T-helper 2 cell (primary cell): ENCODE measurements at places on chromosomes 5 and 9.
A peak's percentile ranks its signal among the peaks of the same experiment; 100 is the strongest.

GRCh38 chr5:122576256-122577016 lies 198.4 kb upstream of the SNX2 start:
- no peak for DNase-seq

DNA sequence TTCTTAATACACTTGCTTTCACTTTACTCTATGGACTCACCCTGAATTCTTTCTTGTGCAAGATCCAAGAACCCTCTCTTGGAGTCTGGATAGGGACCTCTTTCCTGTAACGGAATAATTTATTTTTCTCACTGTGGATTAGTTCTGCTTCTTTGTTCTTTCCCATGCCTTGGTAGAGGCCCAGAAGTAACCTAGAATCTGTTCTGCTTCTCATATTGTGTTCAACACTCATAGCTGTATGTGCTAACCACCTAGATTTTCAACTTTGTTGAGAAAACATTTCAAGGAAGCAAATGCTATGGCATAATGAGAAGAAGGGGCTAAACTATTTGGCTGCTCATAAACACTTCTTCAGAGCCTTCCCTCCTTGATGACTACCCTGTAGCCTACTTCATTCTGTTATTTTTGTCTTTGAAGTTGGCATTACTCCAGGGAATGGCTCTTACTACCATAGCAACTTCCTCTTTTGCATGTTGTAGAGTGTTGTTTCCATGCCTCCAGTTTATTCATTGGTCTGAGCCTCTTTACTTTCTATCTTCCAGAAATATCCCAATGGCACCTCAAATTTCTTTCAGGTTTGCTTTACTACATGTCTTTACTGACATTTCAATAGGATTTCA lies 74.3 kb downstream of the KIAA0825 start:
- DNase-seq = no peak

DNA sequence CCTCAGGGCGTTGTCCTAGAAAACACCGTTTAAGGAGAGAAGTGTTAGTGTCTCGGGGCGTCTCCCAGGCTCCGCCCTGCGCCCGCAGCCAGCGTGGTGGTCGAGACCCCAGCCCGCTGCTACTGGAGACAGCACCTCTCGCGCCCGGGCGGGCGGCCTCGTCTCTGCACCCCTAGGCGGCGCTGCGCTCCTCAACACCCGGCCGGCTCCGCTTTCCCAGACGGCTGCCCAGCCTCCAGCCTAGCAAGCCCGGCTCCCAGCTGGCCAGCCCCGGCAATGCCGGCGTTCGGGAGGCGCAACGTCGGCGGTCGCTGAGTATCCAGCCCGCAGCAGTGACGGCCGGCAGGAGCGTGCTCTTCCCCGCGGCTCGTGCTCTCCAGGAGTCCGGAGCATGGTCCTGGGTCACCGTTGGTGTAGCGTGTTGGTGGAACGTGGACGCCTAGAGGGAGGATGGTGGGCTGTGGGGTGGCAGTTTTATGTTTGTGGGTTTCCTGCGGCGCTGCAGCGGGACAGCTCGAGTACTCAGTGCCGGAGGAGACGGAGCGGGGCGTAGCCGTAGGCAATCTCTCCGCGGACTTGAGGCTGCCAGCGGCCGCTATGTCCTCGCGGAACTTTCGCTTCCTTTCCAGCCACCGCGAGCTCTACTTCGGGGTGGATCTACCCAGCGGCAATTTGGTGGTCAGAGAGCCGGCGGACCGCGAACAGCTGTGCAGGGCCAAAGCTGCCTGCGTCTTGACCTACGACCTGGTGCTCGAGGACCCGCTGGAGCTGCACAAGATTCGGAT lies 536 bp downstream of the PCDHAC1 start:
- no peak for DNase-seq

- DNase-seq = no peak
These were observed 54.9 kb upstream of the BOD1 start for GRCh38 chr5:173671121-173671949.

DNA sequence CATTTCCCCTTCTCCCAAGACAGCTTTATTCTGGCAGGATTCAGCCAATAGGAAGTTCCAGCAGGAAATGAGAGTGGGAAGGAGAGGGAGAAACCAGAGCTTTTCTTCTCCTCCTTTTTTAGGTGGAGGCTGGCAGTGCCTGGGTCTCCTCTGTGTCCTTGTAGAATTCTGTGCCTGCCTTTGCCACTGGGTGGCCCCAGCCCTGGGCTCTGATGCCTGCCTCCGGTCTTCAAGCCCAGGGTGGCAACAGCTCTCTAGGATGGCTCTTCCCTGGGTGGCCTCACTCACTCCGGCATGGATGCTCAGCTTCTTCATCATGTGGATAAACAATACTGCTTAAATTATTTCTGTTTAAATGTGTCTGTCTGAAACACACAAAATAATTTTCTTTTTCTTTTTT lies 694.8 kb downstream of the SEMA5A start:
- DNase-seq = no peak

- no peak for DNase-seq
These were observed 265.0 kb upstream of the IRX4 start for GRCh38 chr5:2147504-2148311.

GRCh38 chr9:115964710-115965347 lies 188.8 kb upstream of the PAPPA start:
- no peak for DNase-seq

DNA sequence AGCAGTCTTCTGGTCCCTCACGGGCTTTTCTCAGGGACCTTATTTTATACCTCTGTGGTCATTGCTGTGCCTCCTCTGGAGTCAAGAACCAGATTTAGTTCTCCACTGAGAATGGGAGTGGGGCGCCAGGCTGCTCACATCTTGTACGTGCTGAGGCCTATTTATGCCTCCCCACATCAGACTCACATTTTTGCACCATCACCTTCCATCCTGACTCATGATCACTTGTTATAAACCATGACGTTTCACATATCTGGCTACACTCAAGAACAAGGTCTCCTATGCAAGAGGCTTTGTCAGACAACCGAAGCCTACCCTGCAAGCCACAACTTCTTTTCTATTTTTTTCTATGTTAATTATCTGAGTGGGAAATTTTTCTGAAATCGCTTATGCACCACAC lies 10.7 kb downstream of the PRUNE2 start:
- no peak for DNase-seq

DNA sequence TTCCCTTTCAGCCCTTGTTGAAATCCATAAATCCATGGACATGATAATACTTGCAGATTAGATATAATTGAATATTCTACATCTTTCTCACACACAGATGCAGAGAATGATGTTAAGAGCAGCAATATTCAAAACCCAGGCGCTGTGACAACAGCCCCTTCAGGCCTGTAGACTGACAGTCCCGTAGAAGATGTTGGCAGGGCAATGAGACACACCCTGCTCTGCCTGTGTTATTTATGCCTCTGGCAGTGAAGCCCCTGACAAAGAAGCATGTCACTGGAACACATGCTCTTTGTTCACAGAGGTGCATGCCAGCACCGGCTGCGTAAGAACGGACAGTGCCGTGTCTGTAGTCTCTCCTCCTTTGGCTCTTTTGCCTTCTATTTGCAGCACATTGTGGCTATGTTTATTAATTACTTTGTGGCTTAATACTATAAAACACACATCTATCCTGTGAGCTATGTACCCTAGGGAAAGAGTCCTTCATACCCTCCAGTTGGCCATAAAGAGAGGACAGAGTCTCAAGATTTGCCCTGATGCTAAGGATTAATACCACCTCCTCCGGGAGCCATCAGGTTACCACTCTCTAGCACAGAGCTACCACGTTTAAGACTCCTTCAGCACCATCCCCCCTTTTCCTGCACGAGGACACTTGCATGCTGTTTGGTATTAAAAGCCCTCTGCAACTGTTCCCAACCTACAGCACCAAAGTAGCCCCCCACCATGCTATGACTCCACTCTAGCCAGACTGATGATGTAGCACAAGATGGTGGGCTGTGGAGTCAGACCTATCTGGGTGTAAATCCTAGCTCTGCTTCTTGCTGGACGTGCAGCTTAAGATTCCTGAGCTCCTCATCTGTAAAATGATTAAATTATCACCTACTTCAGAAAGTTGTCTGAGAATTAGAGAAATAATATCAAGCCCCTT lies 2.0 kb upstream of the ANP32B start:
- no peak for DNase-seq

GRCh38 chr5:77391240-77391765 lies 100.8 kb downstream of the WDR41 start:
- no peak for DNase-seq

DNA sequence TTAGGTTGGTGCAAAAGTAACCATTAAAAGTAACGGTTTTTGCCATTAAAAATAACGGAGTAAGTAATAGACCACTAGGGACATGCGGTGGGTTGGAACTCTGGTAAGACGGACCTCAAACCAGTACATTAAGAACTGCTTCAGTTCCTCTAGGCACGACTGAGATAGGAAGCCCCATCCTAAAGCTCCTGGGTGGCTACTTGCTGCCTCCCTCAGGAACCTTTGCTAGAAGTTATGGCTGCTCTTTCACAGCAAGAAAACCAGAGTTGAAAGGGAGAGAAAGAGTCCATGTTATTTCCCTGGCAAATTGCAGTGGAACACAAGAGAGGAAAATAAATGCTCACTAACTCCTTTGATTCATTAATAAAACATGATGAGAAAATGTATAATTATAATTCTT lies 47.6 kb downstream of the MCTP1 start:
- no peak for DNase-seq

DNA sequence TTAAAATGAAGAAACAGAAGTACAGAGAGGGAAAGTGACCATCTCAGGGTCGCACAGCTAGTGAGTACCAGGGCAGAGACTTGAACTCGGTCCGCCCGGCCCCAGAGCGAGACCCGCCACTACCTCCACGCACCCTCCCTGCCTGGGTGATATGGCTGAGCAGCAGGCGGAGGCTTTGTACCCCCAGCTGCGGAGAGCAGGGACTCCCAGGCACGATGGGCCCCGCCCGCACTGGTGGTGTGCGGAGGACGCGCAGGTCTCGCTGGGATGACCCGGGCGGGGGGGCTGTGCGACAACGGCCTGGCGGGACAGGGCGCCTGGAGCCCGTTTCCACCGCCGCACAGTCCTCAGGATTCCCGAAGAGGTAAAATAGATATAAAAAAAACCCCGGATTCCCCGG lies 64.7 kb upstream of the LARP1 start:
- DNase-seq = no peak

- peak; percentile 36 for DNase-seq
These were observed 266.2 kb downstream of the NSG2 start for GRCh38 chr5:174311531-174312269.

- no peak for DNase-seq
These were observed 706.0 kb upstream of the GRAMD2B start for GRCh38 chr5:125717209-125717608.
